Upper lobe of right lung (tissue), 1 donor: ENCODE measurements at places on chromosomes 16 and 17. TPM values are rescaled to one million over a fixed set of nuclear protein-coding genes. Genes with fewer than 3 reads are reported as not detected.

- no peak for DNase-seq
These were observed 34.9 kb downstream of the CD300LF start for GRCh38 chr17:74677558-74678466.

The EPX gene
- total RNA-seq = not detected

The TAT gene
- not detected for total RNA-seq

The CCDC200 gene
- total RNA-seq = not detected

DNA sequence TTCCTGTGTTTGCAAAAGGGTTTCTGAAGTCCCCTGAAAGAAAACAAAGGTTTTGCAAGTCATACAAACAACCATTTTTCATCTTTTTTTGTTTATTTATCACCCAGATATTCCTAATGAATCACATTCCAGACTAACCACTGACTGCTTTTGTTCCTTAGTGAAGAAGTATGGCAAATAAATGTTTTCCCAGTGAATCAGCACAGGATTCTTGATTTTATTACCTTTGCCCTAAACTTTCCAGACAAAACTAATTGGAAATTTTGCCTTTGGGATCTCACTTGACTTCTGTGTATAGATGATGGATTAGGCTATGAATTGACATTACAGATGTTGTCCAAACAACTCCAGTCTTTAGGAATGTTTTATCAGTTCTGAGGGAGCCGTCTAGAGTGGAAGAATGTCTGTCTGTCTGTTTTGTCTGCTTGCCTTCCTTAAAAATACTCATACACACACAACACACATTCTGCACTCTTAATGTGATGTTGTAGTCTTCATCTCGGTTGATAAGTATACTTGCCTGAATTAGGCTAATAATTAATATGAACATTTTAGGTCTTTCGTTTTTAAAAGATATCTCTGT is 48.9 kb downstream of the VMP1 start:
- DNase-seq = no peak
